ENCODE measurements at places on chromosomes 6 and 20.

DNA sequence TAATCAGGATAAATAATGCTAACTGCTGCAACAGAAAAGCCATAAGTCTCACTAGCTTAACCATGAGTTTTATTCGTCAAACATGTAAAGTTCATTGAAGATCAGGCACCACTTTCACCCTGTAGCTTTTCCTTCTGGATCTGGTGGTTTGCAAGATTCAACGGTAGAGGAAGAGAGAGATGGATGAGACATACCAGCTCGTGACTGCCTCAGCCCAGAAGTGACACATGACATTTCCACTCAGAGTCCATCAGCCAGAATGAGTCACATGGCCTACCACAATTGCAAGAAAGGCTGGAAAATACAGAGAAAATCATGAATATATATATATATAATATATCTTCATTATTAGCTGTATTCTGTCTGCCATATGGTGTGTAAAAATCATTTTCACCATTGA lies 29.0 kb downstream of the SPTLC3 start:
- DNase-seq, result no peak

DNA sequence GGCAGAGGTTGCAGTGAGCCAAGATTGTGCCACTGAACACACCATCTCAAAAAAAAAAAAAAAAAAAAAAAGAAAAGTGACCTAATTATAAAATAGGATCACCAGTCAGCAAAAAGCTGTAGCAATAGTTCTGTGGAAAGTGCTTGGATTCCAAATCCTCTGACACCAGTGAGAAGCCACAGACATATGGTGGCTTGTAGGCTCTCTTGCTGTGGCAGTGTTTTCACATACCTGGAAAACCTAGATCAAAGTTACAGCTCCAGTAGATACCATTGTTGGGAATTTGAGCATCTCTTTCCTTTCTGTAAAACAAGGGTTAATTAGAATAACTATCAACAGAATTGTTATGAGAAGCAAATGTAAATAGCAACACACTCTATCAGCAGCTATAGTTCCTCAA lies 4.1 kb downstream of the CCDC170 start:
- no peak for DNase-seq

DNA sequence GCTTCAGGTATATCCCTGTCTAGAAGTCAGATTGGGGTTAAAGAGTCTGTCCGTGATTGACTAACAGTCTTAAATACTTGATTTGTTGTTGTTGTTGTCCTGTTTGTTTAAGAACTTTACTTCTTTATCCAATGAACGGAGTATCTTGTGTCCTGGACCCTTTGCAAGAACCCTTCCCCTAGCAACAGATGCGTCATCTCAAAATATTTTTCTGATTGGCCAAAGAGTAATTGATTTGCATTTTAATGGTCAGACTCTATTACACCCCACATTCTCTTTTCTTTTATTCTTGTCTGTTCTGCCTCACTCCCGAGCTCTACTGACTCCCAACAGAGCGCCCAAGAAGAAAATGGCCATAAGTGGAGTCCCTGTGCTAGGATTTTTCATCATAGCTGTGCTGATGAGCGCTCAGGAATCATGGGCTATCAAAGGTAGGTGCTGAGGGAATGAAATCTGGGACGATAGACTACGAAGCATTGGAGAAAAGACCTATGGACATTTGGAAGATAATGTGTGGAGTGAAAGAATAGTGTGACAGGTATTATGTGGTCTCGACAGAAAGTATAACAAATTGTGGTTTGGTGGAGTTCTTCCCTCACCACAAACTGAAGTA lies at the start of gene HLA-DRA:
HLA-DRA (plus strand) TSS at position 286 of the 613 bp plus-strand sequence; CDS start at position 350, 64 bp downstream.
- DNase-seq, result no peak

GRCh38 chr6:82875573-82876185 lies 190.0 kb downstream of the UBE3D start:
- DNase-seq, result no peak

DNA sequence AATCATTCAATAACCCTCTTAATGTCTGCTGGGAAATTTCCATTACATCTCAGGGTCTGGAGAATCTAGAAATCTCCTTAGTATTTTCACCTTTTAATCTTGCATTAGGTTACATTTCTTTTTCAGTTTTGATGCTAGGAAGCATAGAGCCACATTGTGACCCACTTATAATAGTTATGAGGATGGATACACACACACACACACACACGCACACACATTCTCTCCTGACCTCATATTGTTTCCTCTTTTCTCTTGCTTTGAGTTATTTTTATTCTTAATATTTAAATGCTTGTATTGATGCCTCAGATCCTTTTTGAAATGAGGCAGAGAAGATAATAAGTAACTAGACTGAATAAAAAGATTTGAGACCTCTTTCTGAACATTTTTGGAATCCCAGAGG lies 128.4 kb downstream of the KLHL32 start:
- DNase-seq, result no peak

DNA sequence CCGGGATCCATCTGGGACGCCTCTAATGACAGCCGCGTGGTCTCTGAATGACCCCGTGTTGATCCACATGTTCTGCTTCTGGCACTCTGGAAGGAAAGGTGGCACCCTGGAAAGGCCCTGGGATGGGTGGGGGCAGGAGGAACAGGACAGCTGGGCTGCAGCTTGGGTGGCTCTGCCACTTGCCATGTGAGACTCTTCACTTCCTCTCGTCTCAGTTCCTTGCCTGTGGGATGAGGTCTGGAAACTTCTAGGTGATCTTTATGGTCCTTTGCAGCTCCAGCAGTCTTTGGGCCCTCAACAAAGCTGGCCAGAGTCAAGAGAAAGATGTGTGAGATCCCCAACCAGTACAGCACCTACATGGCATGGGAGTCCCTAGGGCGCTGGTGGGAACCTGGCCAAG lies 26.5 kb downstream of the PPP1R3G start:
- DNase-seq, result no peak

GRCh38 chr6:25463441-25463840 lies 184.3 kb downstream of the CARMIL1 start:
- no peak for DNase-seq

DNA sequence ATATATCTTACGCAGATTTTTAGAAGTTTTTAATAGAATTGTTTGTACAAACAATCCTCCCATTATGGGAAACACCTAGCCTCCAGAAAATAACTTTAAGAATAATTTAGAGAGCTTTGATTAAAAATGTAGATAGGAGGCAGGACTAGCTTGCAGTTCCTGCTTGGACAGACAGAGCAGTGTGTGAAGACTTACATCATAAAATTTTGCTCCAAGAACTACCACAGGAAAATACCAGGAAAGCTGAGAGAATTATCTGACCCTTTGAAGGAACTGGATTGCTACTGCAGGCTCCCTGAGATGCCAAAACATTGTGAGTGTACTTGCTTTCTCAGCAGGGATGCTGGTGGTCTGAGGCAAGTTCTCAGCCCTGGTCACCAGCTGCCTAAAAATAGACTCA lies 64.2 kb downstream of the EYS start:
- no peak for DNase-seq

GRCh38 chr20:12049125-12049524 lies 131.4 kb downstream of the BTBD3 start:
- no peak for DNase-seq

DNA sequence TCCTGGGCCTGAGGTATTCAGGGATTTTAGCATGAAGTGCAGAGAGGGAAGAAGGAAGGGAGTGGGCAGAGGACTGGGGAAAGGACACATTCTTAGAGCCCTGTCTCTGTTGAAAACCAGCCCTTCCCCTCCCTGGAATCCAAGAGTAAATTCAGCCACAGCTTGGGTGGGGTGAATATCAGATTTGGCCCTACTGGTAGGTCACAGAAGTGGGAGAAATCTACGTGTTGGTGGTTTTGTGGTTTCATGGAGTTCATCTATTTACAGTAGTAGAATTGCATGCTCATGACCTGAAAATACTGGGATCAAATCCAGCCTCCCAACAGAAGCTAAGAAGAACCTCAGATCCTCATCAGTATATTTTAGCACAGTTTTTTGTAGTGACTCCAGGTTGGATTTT lies 404.4 kb downstream of the BMP2 start:
- no peak for DNase-seq

DNA sequence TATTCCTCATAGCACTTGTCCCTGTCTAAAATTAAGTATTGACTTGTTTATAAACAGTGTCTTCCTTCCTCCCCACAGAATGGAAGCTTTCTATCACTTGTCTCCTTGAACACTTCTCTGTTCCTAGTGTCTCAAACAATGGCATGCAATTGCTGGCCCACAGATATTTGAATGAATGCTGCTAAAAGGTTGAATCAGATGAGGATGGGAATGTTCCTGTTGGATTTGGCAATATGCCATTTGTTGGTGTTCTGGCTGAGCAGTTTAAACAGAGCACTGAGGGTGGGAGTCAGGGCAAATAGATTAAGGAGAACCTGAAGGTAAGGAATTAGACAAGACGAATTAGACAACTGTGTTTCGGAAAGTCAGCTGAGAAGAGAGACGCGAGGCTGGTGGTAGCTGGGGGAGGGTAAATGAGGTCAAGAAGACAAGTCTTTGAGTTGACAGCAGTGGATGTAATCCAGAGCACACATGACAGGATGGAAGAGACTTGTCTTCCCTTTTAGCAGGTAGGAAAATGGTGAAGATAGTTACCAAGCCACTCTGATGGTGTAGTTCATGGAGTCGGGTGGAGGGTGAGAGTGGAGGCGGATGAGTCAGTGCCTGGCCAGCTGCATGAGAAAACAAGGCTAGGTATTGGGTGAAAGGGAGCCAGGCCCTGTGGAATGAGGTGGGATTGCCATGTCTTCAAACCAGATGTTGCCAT lies 58.3 kb upstream of the GNRH2 start:
- peak; percentile 20 for DNase-seq

GRCh38 chr6:110557199-110557598 lies 80.8 kb upstream of the SLC22A16 start:
- DNase-seq, result no peak

DNA sequence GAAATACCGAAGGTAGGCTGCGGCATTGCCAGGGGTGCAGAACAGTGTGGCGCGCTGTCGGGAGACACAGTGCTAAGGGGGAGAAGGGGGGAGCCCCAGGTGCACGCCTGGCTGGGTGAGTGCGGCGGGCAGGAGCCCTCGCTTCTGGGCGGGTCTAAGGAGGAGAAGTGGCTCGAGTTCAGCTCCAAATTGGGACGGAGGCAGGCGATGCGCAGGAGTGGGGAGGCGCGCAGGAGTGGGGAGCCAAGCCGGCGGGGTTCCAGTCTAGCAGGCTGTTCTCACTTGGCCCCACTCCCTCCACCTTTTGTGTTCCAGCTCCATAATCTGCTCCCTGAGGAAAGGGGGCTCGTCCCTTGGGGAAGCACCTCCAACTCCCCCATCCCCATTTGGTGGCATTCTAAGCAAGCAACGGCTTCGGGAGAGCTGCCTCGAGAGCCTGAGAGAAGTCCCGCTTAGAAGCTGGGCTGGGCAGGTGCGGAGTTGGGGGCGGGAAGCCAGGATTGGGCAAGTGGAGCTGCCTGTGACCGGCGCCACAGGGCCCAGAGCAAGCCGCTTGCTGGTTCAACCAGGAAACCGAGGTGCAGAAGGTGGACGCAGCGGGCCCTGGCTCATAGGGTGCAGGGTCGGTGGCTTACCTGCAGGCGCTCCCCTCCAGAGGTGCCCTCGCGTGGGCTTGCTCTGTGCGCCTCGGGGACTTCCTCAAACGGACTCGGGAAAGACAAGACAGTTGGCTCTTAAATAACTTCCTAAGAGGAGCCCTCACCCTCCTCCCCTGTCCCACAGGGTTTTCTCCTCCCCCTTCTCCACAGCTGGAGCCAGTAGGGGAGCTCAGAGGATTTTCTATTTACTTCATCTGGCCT lies at the start of gene F13A1:
F13A1 (minus strand) TSS at position 711 of the 860 bp plus-strand sequence. CDS start 1,998 bp downstream, outside the sequence.
- DNase-seq, result no peak

GRCh38 chr6:6890400-6890858 lies 217.3 kb upstream of the RREB1 start:
- no peak for DNase-seq

DNA sequence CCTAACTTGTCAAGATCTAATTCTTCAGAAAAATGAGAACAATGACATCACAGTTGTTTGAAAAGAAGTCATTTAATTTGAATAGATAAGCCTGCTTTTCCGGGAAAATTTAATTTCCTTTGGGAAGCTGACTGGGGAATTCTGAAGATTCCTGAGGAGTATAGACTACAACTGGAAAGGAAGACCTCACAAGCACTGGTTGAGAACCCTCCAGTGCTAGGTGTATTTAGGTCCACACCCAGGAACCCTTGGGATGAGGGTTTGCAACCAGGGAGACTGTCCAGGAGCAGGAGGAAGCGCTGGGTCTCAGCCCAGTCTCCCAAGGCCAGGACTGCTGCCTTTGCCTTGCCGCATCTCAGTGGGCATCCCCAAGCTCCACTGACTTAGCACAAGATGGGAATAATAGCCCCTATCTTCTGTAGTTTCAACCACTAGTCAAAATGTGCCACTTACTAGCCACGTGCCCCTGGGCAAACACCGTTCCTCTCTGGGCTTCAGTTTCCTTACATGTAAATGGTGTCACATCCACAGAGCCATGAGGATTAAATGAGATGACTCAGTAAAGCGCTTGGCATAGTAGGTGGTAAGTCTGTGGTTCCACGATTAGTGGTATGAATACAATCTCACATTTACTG lies 6.9 kb upstream of the CD93 start:
- DNase-seq, result no peak

DNA sequence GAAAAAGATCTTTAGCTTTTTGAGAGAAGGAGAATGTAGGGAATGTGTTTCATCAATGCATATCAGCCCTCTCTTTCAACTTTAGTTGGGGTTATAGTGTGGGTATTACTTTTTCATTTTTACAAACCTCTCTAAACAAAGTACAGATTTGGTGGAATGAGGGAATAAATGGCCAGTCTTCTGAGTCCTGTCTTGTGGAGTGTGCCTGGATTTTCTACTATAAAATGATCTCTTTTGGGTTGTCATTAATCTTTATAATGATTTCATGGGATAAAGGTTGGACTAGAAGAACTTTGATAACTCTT lies 209.3 kb downstream of the RNF144B start:
- DNase-seq, result no peak

DNA sequence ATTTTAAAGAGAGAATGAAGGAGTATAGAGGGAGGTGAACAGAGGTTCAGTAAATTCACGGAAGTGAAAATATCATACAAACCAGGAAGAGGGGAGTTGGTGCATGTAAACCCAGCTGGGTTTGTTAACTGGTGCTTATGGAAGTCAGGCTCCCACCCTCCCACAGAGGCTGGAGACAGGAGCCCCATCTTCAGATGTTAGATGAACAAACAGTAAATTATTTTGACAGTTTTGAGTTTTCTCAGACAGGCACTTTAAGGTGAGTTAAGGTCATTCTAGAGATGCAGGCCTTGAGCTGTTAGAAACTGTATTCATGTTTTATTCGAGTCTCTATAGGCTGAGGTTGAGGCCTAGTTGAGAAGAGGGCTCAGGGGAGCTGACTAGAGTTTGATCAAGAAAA lies 41.8 kb upstream of the FUCA2 start:
- no peak for DNase-seq

GRCh38 chr6:111591901-111592461 lies 13.7 kb downstream of the TRAF3IP2 start:
- DNase-seq, result no peak

DNA sequence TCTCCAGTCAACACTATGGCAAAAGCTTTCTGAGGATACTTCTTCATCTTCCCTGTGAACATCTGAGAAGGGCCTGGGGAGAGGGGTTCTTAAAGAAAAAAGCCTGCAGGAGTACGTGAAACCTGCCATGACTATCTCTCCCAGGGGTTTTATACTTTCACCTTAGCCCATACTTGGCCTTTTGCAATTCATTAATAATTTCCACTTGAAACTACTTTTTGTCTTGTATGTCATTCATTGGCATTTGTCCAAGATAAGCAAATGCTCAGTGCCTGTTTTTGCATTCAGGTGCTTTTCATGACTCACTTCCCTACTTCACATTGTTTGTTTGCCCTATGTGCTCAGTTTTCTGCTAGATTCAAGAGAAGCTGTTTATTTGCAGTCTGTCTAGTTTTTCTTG lies 580.3 kb upstream of the GJE1 start:
- peak; percentile 23 for DNase-seq

Data from COR-L47 (cell line).